ENCODE measurements at places on chromosomes 1 and 21.
A peak's percentile ranks its signal among the peaks of the same experiment; 100 is the strongest.

GRCh38 chr1:15068152-15068551 lies 85.4 kb upstream of the TMEM51 start:
- DNase-seq = no peak

GRCh38 chr1:154955718-154956543 lies at the start of gene PBXIP1:
Gene PBXIP1 (minus strand): TSS chr1:154956099. CDS start chr1:154953721, 2,378 bp downstream.
- peak; percentile 95 for DNase-seq

- DNase-seq = peak; percentile 54
These were observed 23.5 kb downstream of the ASB17 start for GRCh38 chr1:75908717-75909152.

DNA sequence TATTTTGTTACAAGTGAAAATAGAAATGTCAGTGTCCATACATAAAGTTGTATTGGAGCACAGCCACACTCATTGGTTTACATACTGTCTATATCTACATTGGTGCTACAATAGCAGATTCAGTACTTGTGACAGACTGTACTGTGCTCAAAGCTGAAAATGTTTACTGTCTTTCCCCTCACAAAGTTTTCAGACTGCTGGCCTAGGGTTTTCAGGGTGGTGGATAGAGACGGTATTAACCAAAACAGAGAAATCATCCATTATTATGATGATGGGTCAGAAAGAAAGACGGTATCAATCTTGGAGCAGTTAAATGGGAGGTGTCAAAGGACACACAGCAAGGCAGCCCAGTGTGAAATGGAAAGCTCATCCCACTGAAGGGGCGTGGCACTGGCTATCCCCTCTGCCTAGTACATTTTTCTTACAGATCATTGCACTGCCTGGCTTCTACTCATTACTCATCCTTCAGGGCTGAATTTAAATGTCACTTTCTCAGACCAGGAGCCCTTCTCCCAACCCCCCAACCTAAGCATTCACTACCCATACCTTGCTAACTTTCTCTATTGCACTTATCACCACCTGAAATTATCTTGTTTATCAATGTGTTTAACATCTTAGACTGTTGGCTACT lies 10.2 kb downstream of the JAK1 start:
- peak; percentile 39 for DNase-seq

DNA sequence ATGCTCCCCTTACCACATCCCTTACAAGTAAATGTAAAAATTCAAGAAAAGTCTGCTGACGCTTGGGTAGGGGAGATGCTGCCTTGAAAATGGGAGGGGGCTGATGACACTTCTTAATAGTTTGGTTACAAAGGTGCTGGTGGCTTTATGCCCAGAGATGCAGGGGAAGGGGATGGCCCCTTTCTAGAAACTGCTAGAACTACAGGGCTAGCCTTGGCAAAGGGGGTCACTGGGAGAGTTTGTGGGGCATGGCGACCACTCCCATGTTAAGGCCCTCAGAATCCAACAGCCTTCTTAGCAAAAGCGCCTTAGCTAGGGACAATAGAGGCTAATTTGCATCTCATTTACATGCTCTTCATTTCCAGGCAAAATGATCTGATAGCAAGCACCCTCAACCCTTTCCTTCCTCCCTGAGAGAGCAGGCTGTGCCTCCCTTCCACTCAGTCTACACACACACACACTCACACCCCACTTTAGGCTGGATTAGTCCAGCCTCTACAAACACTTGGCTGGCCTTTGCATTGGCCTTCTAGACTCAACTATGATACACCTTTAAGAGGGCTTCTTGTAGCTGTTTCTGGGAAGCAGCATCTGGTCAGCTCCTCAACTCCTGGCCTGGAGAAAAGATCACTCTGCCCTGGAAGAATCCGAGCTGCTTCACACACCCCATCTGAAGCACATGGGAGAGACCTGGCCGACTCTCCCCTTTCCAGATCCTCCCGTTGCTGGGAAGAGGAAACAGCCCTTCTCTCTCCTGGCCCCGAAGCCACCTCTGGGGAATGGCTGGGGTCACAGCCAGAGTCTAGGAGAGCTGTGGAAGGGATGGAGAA lies 1.7 kb downstream of the SEMA6C start:
- DNase-seq = peak; percentile 42

Data from hematopoietic multipotent progenitor cell treated with erythropoietin and hydrocortisone succinate and interleukin-3 and kit ligand, for 6 days (in vitro differentiated cells).